ENCODE measurements at places on chromosomes 7 and 10. TPM values are rescaled to one million over a fixed set of nuclear protein-coding genes. Genes with fewer than 3 reads are reported as not detected.

Gene PRSS1
- total RNA-seq = not detected

Gene GPC2
- 0.39 TPM for total RNA-seq

Gene NANOS1
- 2.6 TPM for total RNA-seq

Gene FAS
- 30.9 TPM for total RNA-seq

Gene NKX2-3
- total RNA-seq = not detected

Gene MAD1L1
- total RNA-seq = 28.6 TPM

Gene CRTAC1
- total RNA-seq = 1.7 TPM

Gene SYCE1
- total RNA-seq = not detected

Gene ZNF117
- 0.20 TPM for total RNA-seq

Gene H2BK1
- not detected for total RNA-seq

Gene SUGCT
- total RNA-seq = 1.5 TPM

Gene STOX1
- total RNA-seq = 0.73 TPM

Gene NCF1
- total RNA-seq = 0.11 TPM

Gene IL2RA
- not detected for total RNA-seq

Gene VAX1
- total RNA-seq = 1.5 TPM

Gene NUTM2B
- total RNA-seq = 0.43 TPM

Gene ANXA8
- 30.7 TPM for total RNA-seq

Gene WIPF3
- 0.62 TPM for total RNA-seq

Gene EBF3
- 0.20 TPM for total RNA-seq

Gene CDC14C
- total RNA-seq = not detected

Gene TLX1
- total RNA-seq = not detected

Gene ZNF398
- 8.1 TPM for total RNA-seq
